H9 (cell line): ENCODE measurements at places on chromosomes 2 and 18. TPM values are rescaled to one million over a fixed set of nuclear protein-coding genes. Genes with fewer than 3 reads are reported as not detected.

- DNase-seq = no peak
Measured at GRCh38 chr2:8378016-8378810, 303.6 kb upstream of the ID2 start.

DNA sequence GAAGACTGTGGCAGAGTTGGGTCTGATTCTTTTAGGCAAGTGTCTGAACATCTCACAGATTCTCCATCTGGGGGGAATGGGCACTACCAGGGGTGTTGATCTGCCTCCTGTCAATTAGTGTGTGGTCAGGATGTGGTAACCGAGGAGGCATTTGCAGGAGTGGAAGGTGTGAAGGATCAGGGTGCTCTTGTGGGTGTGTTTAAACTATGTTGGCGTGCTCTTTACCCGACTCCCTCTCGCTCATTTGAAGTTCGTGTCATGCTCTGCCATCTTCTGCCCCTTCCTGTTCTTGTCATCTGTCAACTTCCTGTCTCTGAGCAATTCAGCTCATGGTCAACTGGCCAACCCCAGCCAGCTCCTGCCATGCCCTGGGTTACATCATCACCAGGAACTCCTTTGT, 107.9 kb downstream of the RTN4 start:
- DNase-seq = no peak

Gene RAPGEF4
- total RNA-seq = 1.4 and 1.5 TPM in 2 replicates

Gene NAT8
- total RNA-seq = not detected in 2 replicates

Gene GKN2
- total RNA-seq = not detected in 2 replicates

Gene COL3A1
- total RNA-seq = not detected in 2 replicates
